Activated CD8-positive, alpha-beta T cell treated with anti-CD3 and anti-CD28 coated beads for 36 hours (primary cell): ENCODE measurements at places on chromosomes 1 and 21. TPM values are rescaled to one million over a fixed set of nuclear protein-coding genes. Genes with fewer than 3 reads are reported as not detected.

SLC5A9 gene
- not detected for total RNA-seq

GRCh38 chr1:65319754-65320153 lies 10.4 kb downstream of the DNAJC6 start:
- DNase-seq: no peak

DNA sequence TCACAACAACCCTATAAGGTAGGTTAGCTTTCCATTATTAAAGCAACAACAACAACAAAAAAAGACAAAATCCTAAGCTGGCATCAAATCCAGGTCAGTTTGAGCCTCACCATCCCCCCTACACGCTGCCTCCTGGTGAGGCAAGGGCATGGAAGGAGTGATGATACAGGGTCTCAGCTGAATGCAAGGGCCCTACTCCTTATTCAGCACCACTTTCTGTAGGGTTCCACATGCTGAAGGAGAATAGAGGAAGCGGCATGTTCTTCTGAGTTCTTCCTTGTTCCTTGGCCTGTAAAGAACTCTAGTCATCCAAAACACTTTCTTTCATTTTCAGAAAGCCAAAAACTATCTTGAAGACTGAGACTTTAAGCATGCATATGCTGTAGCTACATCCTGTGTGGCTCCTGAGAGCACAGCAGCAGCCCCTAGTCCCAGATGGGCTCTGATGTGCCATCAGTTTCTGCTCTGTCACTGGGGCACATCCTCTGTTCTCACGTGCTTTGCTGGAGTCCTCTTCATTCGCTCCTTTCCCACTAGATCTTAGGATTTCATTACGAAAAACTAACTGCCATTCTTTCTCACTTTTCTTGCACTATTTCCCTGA lies 6.2 kb downstream of the ILDR2 start:
- DNase-seq: peak; percentile 35

SYT2 gene
- not detected for total RNA-seq

DNA sequence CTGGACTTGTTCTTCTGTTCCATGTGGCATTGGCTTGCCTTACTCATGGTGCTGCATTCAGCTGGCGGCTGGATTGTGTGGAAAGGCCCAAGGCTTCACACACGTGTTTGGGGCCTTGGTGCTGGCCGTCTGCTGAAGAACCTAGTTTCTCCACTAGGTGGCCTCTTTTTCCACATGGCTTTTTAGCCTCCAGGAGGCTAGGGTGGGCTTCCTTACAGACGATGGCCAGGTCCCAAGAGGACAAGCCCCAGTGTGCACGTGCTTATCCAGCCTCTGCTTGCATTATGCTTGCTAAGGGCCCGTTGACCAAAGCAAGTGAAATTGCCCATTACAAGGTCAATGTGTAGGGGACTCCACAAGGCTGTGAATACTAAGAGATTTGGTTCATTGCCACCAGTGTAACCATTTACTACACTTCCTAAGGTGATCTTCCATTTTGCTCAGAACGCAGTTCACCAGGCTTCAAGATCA lies 47.5 kb upstream of the FOXO6 start:
- peak; percentile 45 for DNase-seq

DNA sequence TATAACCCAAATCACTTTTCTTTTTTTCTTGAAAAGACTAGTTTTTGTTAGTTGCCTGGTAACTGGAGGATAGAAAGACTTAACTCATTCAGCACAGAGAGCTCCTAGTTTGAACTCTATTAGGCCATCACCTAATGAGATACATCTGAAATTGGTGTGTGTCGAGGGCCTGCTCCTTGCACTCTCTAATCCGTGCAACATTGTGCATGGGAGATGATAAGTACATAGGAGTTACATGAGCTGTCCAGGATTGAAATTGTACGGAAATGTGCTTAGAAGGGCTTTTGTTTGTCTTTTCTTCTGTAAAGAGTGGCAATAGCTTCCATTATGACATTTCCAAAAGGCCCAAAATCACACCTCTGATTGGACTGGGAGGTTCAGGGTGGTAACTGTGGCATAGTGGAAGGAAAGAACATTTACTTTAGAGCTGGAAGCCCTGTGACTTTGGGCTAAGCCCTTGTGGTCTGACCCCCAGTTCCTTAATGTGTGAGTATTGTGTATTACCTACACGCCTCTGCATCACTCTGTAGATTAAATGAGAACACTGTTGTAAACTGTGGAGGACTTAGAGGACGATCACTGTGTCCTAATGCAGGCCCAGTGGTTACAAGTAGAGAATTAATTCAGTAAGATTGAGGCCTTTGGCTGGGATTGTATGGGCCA lies 71.2 kb downstream of the FGGY start:
- no peak for DNase-seq

DNA sequence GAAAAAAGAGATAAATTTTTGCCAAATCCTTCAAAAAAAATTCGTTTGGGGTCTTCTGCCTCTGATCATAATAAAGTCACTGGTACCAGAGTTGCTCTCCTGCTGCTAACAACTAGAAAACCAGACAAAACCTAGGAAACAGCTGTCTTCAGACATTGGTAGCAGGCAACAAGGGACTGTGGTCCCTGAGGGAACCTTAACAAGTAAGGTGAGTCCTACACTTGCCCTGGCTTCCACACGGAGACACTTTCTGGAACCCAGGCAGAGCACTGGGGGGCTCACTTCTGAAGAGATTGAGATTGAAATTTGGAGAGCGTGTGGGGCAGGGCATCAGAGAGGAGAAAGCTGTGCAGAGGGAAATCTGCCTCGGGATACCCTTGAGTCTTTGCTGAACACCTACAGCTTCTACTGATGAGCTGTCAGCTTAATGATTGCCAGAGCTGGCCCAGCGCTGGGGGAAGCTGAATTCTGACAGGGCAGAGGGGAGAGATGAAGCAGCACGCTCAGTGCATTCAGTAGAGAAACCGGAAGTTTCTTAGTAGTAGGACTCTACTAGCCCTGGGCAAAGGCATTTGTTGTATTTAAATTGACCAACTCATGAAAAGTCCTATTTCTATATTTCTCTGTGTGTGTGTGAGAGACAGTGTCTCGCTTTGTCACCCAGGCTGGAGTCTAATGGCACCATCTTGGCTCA lies 18.5 kb upstream of the FAM89A start:
- DNase-seq: no peak

DNA sequence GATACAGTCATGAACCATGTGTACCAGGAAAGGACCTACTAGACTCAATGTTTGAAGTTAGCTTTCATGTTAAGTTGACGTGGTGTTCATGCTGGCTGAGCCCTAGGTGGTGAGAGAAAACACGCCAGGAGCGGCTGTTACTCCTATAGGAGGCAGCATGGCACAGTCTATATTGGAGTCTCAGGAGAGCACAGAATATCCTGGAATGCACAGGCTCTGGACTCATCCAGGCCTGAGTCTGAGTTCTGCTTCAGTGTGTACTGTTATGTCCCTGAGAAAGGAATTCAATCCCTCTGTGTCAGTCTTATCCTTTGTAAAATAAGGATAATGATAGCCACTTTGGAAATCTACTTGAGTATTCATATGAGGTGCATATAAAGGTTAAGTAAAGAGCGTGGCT lies 41.2 kb downstream of the DPT start:
- DNase-seq: no peak

DNA sequence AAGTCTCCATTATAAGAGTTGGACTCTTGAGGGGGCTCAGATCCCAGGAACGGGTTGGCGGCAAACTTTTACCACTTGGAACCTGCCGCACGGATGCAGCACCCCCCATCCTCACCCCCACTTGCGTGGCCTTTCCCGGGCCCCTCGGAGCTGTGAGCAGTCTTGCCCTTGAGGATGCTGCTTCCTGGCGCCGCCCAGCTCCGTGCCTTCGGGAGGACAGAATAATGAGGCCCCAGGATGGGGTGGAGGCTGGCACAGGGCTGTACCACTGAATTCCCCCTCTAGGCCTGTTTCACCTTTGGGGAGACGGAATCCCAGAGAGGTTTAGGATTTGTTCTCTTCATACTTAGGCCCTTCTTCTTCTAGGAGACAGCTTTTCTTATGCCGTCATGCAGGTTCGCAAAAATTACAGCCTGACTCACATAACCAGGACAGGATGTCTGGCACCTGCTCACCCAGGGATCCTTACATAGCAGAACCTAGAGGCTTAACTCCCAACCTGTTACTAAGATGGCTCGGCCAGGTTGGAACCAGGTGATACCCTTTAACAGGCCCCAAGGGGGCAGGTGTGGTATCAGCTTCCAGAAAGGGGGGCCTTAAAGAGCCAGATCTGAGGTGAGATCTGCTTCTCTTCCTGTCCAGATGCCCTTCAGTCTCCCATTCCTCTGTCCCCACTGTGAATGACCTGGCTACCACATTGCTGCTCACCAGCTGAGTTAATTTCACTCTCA lies 1.5 kb downstream of the TRNP1 start:
- DNase-seq: no peak

- no peak for DNase-seq
Measured at GRCh38 chr1:205456868-205457745, 1.3 kb upstream of the BLACAT1 start.

- DNase-seq: no peak
Measured at GRCh38 chr1:219090607-219091006, 83.1 kb upstream of the LYPLAL1 start.

CACNA1S gene
- total RNA-seq: not detected

- no peak for DNase-seq
Measured at GRCh38 chr1:203283597-203283996, 21.7 kb upstream of the BTG2 start.

DNA sequence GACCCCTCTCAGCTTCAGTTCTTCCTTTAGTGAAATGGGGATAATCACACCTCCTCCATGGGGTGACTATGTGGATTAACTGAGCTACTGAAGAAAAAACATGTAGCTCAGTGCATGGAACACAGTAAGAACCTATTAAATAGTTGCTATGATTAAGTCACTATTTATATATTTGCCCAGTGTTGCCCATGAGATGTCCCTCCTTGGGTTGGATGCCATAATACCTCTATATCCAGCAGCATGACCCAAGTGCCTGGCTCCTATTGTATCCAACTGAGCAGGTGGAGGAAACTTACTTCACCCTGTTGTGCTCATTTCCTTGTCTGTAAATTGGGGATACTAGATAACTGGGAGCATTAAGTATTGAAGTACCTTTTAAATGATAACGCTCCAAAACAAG lies 47.1 kb upstream of the CYP2J2 start:
- no peak for DNase-seq

ELAVL4 gene
- total RNA-seq: not detected

- DNase-seq: no peak
Measured at GRCh38 chr21:36396325-36396724, 11.1 kb downstream of the CHAF1B start.

LRRC71 gene
- not detected for total RNA-seq

KCNE1 gene
- not detected for total RNA-seq

DNA sequence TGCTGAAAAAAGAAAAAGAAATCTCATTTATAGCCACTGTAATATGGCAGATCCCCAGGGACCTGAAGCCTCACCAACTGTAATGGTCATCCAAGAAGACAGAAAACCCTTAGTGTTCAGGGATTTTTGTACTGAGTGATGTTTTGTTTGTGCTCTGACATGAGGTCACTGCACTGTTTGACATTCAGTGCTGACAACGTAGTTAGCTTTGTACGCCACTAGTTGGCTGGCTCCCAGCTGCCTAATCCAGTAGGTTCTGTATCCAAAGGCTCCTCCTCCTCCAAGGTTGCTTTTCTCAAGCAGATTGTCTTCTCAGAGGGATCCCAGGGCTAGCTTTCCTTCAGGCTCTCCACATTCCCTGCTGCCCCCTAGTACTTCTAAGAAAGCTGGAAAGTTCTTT lies 9.5 kb upstream of the YRDC start:
- DNase-seq: no peak

RORC gene
- 1.5 TPM for total RNA-seq

- DNase-seq: no peak
Measured at GRCh38 chr1:238991765-238992495, 394.4 kb upstream of the CHRM3 start.

GRCh38 chr1:52915211-52915854 lies 6.2 kb downstream of the ECHDC2 start:
- DNase-seq: no peak

DNA sequence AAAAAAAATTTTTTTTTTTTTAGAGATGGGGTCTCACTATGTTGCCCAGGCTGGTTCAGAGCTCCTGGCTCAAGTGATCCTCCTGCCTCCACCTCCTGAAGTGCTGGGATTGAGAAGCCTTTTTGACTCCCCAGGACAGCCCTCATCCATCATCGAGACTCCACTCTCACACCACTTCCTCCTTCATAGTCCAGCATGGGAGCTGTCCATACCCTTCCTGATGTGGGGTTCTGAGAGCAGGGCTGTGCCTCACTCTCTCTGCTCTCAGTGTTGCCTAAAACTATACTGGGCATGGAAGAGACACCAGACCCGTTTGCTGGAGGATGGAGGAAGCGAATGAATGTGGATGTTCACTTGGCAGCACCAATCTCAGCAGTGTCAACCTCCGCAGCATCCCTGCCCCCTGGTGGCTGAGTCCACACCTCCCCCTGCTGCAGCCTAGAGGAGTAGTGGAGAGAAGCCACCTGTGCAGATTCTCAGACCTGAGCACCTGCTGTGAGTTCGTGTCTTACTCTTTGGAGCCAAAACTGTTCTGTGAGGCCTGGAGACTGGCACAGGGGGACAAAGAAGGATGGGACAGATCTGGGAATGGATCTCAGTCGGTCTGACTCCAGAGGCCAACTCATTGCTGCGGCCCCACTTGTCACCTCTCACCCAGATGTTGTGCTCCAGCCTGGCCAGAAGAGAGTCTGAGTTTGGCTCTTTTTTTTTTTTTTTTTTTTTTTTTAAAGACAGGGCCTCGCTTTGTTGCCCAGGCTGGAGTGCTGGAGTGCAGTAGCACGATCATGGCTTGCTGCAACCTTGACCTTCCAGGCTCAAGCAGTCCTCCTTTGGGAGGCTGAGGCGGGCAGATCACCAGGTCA lies 17.7 kb downstream of the TINAGL1 start:
- DNase-seq: peak; percentile 87

- no peak for DNase-seq
Measured at GRCh38 chr1:59043796-59044195, 253.1 kb upstream of the FGGY start.

DNA sequence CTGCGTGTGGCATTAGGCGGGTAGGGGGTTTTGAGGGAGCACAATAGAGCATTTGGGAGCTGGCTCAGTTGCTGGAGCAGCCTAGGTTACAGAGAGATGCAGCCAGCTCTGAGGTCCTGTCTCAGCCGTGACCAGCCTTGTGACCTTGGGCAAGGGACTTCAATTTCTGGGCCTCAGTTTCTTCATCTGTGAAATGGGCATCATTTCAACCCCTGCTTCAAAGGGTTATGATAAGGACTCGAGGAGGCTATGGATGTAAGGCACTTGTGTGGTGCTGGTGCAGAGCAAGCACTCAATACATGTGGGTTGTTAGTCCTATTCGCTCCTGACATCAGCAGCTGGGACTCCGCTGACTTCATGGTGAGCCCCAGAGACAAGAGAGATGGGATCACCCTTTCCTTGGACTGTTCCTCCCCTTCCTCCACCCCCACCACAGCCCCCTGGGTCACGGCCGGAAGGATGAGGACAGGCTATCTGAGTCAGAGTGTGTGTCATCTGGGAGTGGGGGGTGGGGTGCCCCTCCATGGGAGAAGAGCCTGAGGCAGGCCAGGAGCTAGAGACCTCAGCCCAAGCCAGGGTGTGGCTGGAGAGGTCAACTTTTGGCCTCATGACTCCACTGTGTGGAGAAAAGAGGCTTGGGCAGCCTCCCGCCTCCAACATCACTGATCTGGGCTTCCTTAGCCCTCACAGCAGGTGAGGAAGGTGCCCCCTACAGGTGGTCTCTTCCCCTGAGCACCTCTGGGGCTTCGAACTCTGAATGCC lies 71.4 kb upstream of the ZBTB40 start:
- DNase-seq: no peak

AGBL4 gene
- total RNA-seq: 0.14 TPM
